ENCODE measurements at places on chromosomes 4 and X.

- peak; percentile 79 for DNase-seq
Measured at GRCh38 chrX:21374994-21375707, 933 bp downstream of the CNKSR2 start.

DNA sequence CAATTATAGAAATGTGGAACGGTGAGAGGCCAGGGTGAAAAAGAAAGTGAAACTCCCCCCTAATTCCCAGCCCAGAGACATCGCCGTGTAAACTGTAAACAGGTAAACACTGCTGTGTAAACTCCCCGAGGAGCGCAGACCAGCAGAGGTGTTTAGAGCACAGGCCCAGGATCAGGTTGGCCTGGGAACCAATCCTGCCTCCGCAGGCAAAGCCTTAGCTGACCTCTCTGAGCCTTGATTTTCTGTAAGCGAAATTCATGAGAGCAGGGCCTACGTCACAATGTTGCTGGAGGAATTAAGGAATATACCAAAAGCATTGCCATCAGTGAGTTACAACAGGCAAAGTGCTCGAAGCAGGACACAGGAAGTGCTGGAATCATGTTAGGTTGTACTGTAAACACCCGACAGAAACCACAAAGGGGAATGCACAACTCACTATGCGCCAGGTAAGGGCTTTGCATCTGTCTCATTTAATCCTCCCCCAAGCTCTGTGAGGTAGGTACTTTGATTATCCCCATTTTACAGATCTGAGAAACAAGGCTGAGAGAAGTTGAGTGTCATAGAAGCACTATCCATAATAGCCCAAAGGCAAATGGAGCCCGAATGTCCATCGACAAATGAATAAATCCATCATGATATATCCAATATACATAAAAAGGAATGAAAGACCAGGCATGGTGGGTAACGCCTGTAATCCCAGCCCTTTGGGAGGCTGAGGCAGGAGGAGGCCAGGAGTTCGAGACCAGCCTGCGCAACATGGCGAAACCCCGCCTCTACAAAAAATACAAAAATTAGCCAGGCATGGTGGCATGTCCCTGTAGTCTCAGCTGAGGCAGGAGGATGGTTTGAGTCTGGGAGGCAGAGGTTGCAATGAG is 30.7 kb upstream of the KIAA0232 start:
- DNase-seq = no peak

DNA sequence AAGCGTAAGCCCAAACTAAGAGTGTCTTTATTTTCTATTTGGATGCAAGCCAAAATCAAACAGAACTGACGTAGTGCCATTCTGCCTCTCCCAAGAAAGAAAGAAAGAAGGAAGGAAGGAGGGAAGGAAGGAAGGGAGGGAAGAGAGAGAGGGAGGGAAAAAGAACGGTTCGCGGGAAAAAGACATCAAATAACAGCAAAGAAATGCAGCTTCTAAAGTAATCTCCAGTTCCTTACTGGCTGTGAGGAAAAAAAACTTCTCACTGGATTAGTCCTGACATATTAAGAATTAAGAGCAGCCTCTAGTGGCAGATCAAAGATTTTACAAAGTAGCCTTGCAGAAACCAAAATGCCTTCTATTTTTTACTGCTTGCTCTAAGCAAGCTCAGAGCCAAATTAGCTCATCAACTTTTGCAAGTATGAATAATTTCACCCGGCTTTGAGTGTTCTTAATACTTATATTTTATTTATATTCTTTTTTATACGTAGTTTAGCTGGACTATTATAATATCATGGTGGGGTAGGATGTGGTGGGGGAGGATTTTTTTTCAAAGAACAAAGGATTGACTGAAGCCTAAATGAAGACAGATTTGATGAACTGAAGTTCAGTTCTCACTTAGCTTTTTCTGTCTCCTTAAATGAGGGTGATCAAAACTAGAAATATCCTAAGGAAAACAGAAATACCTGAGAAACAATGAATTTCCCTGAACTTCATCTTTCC is 36.6 kb downstream of the PITX2 start:
- no peak for DNase-seq

DNA sequence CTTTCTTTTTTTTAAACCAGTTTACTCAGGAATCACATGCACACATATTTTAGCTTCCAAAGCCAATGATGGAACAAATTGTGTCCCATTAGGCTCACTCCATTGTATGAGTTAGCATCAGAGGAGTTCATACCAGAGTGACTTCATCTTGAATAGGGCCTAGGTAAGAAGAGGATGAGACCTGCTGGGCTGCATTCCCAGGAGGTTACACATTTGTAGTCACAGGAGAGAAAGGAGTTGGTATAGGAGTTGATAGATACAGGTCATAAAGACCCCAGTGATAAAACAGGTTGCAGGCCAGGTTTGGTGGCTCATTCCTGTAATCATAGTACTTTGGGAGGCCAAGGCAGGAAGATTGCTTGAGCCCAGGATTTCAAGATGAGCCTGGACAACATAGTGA is 9.3 kb downstream of the PDGFRA start:
- no peak for DNase-seq

DNA sequence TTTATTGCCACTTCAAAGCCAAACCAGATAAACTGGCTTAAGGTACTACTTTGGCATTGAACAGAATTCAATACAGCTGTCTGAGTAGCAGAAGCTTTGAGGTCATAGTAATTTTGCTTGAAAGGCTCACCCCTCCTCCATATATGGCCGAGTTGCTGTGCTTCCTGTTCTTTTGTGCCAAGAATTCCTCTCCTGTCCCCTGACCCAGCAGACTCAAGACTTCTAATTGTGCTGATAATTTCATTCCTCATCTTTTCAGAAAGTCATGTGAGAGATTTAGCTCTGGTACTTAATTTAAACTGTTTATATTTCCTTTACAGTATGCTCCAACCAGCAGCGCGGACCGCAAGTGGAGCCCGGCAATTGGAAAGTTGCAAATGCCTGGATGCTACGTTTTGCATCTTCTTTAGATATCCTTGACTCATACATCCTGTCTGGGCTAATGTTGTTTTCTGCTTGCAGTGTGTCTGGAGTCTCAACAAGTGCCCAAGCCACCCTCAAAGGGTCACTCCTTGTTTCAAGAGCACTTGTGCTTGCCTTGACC is 373.4 kb downstream of the PDGFC start:
- no peak for DNase-seq

GRCh38 chr4:83010522-83011318 is at the start of gene LIN54:
Gene LIN54 (minus strand): TSS chr4:83010823. CDS start chr4:82984844, 25,979 bp downstream.
- peak; percentile 73 for DNase-seq

DNA sequence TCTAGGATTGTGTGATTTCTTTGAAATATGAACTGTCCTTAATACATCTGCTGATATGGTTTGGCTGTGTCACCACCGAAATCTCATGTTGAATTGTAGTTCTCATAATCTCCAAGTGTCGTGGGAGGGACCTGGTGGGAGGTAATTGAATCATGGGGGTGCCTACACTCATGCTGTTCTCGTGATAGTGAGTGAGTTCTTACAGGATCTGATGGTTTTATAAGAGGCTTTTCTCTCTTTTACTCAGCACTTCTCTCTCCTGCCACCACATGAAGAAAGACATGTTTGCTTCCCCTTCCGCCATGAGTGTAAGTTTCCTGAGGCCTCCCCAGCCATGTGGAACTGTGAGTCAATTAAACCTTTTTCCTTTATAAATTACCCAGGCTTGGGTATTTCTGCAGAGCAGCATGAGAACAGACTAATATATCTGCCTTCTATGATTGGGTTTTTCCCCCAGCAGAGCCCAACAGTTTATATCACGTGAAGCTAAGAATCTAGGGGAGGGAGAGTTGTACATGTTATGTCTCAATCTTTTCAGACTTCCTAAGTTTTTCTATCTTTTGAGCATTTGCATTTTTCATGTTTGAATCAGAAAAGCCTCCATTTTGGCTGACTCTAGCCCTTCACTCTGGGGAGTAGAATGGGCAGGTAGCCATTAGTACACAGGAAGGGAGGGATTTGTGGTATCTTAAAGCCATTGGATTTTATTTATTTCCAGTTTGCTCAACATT is 58.9 kb downstream of the PLAC1 start:
- no peak for DNase-seq

- DNase-seq = peak; percentile 67
Measured at GRCh38 chr4:24226023-24226422, 336.2 kb upstream of the PPARGC1A start.

DNA sequence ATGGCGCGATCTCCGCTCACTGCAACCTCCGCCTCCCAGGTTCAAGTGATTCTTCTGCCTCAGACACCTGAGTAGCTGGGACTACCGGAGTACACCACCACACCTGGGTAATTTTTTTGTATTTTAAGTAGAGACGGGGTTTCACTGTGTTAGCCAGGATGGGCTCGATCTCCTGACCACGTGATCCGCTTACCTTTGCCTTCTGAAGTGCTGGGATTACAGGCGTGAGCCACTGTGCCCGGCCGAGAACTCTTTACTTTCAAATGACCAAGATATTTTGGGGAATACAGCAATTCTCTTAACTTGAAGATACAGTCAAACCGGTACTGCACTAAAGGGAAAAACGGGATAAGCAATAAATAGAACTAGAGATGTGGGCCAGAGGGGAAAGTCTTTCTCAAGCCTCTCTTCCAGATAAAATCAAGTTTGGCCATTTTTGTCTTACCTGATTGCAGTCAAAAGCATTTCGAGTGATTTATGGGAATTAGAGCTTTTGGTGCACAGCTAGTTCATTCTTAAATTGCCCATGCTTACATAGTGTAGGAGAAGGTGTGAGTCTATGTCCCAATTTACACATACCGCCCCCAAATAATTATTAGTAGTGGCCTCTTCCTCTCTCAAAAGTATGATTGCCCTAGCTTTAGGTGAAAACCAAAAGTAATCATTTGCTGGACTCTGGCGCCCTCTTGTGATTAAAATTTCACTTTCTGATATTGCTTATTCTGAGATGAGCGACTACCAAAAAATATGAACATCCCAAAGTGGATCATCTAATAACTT is 53.2 kb upstream of the ABCG2 start:
- DNase-seq = no peak

DNA sequence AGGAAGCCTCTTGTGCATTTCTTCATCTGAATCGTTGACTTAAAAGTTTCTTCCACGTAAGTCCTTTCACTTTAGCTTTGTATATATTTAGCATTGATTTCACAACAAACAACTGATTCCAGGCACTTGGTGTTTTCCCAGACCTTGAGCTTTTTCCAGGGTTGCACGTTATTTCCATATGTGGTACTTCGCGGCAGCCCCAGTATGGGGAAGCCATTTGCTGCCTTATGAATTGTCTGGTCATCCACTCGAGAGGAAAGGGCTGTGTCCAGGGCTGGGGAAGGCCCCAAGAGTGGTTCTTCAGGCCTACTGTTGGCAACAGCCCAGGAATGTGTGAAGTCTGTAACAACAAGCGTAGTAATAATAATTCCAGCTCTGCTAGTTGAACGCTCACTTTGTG is 2.8 kb upstream of the TLR8 start:
- no peak for DNase-seq

DNA sequence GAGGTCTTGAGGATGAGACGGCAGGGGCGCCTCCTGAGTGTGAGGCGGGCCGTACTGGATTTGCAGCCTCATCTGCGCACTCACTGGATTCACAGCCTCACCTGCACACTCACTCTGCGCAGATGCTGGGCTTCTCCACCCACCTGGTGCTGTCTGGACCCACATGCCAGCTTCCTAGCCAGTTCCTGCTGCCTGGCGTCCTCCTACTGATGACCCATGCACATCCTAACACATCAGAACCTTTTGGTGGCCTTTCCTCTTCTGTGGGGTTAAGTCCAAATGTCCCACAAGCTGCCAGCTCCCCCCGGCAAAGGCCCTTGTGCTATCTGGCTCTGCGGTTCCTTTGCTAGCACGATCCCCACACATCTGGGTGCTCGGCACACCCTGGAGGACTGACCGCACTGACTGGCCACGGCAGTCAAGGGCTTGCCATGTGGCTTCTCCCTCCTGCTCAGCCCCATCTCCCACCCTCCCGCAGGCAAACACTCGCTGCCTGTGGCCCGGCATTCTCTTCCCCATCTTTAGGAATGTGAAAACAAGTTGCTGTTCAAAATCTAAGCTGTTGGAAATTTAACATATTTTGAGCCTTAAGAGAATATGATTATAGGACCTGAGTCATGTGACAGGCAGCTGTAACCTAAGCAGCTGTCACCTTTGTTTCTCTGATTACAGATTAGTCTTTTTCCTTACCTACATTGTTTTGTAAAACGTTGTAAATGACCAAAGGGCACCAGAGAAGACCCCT is 39.4 kb upstream of the AFAP1 start:
- no peak for DNase-seq

DNA sequence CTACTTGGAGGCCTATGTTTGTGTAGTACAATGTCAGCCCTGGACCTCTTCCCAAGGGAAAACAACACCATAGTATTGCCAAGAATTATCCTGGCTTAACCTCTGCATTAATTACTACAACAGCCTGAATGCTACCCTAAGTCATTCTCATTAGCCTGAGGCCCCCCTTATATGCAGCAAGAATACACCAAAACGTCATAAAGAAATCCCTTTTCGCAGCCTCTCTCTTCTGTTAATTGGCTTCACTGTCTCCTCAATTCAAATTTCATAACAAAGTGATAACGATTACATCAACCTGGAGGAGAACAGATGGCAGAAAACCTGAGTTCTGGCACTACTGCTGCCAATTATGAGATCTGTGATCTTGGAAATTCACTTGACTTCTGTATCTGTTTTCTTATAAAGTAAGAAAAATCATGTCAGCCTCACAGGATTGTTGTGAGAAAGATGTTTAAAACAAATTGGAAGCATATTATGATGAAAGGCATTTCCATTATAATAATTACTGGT is 1663.1 kb downstream of the STIM2 start:
- no peak for DNase-seq

GRCh38 chrX:78378476-78379115 is 51.2 kb upstream of the CYSLTR1 start:
- DNase-seq = no peak

GRCh38 chr4:180650273-180650672 is 1592.9 kb upstream of the TENM3 start:
- DNase-seq = no peak

DNA sequence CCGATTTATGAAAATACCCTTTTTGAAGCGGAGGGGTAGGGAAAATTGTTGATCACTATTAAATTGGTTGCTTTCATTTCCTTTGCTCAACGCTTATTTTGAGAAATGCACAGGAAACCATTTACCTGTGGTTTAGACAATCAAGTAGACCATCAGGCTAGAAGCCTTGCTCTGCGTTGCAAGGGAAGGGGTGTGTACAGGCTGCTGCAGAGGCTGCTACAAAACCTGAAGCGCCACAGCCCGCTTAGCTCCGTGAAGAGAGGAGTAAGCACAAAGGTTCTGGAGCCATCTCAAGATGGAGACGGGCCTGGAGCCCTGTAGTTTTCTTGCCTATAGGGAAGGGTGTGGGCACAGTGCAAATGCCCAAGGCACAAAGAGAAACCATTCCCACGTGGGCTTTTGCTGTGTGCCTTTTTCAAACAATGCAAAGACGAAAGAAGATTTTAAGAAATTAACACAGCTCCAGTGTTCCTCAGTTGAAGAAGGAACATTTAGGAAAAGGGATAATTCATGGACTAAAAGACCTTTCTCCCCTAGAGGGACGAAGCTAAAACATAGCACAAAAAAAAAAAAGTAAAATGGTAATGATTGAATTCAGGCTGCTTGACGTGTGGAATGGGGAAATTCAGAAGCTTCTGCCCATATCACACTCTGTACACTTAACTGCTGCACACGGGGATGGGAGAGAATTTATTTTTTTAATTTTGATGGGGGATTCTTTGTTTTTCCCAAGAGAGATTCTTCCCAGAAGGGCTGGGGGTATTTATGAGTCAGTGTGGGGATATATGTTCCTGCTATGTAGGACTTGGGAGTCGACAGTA is 3.5 kb downstream of the TMSB4X start:
- no peak for DNase-seq

Data from posterior cingulate gyrus (tissue), 11 donors.